ENCODE measurements at places on chromosomes 2 and 18. TPM values are rescaled to one million over a fixed set of nuclear protein-coding genes. Genes with fewer than 3 reads are reported as not detected.
A peak's percentile ranks its signal among the peaks of the same experiment; 100 is the strongest.

DNA sequence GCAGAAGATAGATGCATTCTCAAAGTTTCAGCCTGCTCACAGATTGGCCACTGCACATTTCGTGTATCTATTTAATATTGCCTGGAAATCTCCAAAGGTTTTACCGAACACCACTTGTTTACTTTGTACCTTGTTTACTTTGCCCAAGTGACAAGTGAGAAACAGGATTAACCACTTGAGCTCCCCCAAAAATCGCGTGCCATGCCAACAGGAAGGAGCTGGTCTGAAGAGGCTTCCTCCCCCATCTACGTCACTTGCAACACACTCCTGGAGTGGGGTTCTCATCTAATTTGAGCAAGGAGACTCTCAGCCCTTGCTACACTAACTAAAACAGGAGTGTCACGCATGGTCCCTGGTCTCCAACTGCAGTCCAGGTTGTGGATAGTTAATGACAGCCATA lies 212.5 kb upstream of the TMEM200C start:
- H3K36me3 ChIP-seq: no peaks in the 10 kb centered on the region
- H3K27me3 ChIP-seq: no peaks in the 10 kb centered on the region

DNA sequence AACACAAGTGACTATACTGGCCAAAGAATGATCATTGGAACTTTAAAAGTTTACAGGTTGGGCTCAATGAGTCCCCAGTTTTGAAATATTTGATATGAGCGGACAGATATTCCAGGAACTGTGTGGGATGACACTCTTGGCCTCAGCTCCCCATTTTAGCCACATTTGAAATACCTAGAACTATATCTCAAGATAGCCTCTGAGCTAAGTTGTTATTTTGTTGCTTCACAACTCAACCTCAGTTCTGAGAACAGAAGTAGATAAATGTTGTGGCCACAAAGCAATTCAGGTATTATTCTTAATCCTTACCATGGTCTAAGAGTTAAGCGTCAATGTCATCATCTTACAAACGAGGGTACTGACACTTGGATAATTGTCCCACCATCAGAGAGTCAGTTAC lies 172.2 kb upstream of the SETBP1 start:
- no peaks in the 10 kb centered on the region for H3K27me3 ChIP-seq
- no peak for DNase-seq
- H3K36me3 ChIP-seq: no peaks in the 10 kb centered on the region

Gene SERPINB5
- 5.2 TPM for total RNA-seq

- H3K4me1 ChIP-seq: no peaks in the 10 kb centered on the region
- no peak for DNase-seq
- H3K36me3 ChIP-seq: no peaks in the 10 kb centered on the region
- H3K27ac ChIP-seq: no peak overlapping the region
- H3K4me3 ChIP-seq: no peak overlapping the region
Measured at GRCh38 chr18:75201282-75202270, 7.4 kb downstream of the PTGR3 start.

Gene KCNG2
- 3.2 TPM for total RNA-seq

DNA sequence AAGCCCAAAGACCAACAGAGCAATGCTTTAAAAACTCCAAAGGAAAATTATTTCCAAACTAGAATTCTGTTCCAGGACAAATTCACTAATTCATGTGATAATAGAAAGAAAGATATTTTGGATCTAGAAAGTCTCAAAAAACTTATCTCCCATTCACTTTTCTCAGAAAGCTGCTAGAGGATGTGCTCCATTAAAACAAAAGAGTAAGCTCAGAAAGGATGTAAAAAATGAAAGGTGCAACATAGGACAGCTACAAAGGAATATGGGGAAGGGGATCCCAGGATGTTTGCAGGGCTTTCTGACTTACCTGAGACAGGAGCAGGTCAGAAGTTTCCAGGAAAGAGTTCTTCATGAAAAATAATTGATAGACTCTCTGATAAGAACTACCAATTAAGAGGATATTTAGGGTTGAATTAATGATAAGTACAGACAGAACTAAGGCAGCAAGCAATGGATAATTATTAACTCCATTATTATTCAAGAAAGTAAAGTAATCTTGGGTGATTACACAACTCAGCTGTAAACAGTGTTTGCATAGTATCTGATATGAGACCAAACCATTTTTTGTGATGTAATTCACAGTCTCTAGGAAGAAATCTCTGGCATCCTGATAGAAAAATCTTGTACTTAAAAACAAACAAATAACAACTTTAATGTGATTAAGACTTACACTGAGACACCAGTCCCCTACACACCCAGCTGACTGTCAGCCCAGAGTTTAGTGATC lies 20.9 kb downstream of the LYG1 start:
- H3K27ac ChIP-seq: no peak overlapping the region
- no peaks in the 10 kb centered on the region for H3K36me3 ChIP-seq
- no peaks in the 10 kb centered on the region for H3K4me1 ChIP-seq
- H3K4me3 ChIP-seq: no peak overlapping the region

DNA sequence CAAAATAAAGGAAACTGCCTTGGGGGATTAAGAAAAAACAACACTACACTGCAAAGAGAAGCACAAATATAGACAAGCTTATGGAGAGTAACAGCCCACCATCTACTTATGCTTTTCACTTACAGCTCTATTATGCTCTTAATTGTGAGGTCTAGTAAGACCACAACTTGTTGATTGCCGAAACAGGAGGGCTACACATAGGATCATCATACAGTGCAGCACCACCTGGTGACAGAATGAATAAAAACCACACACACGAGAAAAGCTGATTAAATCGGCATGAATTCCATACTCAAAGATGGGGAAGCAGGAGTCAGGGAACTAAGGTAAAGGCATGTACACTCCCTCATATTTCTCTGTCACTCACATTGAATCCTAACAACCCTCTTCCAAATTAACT lies 259.2 kb downstream of the IKZF2 start:
- H3K27me3 ChIP-seq: no peaks in the 10 kb centered on the region
- H3K36me3 ChIP-seq: no peaks in the 10 kb centered on the region
- no peak overlapping the region for H3K27ac ChIP-seq

DNA sequence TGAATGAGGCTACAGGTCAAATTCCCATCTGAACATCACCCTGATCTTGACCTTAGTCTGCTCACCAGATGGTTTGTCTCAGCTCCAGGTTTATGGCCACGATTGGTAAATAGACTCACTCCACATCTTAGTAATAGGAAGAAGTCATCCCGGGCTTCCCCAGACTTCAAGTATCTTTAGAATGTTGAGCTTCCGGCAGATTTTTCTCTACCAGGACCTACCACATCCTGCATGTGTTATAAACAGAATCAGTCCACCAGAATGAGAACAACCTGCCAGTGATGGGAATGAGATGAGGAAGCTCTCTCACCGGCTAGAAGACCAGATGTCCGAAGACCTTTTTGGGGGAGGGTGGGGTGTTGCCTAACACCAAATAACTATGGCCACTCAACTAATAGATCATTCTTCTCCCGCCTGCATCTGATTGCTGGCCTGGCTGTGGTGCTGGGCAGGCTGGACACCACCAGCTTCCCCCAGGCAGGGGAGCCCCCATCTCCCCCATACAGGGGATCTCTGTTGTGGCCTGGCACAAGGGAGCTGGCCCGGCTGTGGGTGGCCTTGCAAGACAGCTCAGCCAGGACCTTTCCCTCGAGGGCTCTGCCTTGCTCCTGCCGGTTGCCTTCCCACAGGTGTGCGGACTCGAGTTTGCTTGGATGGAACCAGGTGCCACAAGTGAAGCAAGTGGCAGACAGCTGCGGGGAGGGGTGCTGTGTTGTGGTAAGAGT lies 88.5 kb downstream of the SH3RF3 start:
- H3K27ac ChIP-seq: peak overlapping the region; percentile 55
- no peak for DNase-seq
- no peaks in the 10 kb centered on the region for H3K4me1 ChIP-seq
- H3K36me3 ChIP-seq: no peaks in the 10 kb centered on the region
- H3K4me3 ChIP-seq: no peak overlapping the region
- H3K27me3 ChIP-seq: no peaks in the 10 kb centered on the region
